NCI-H1436 treated with DMSO at 0.1 percent for 48 hours (cell line): ENCODE measurements at places on chromosomes 13 and 19.

GRCh38 chr13:66407128-66407527 lies 823.0 kb downstream of the PCDH9 start:
- no peak for DNase-seq

DNA sequence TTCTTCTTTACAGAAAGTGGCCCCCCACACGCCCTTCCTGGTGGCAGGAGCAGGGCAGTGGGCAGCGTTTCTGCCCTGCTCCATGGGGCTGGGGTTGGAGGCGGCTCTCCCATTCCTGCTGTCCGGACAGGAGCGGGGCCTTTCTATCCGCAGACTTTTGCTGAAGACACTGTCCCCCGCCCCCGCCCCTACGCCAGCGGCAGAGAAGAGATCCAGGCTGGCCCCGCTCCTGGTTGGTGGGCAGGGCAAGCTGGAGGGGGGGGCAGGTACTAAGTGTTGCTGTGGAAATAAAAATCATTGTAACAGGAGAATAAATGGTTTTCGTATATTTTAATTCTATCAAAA lies 81.7 kb downstream of the ZNF429 start:
- DNase-seq: no peak

DNA sequence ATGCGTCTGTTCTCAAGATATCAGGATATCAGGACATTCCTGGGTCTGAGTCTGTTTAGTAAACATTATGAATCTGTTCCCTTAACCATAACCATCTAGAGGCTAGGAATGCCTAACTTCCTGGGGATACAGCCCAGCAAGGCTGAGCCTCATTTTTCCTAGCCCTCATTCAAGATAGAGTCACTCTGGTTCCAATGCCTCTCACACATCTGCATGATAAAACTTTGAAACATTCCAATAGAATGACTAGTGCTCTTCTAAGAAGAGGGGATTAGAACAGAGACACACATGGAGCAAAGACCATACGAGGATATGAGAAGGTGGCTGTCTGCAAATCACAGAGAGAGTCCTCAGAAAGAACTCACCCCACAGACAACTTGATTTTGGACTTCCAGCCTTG lies 20.6 kb upstream of the CABP5 start:
- DNase-seq: no peak

GRCh38 chr19:18226956-18227780 lies 930 bp upstream of the PDE4C start:
- no peak for DNase-seq

DNA sequence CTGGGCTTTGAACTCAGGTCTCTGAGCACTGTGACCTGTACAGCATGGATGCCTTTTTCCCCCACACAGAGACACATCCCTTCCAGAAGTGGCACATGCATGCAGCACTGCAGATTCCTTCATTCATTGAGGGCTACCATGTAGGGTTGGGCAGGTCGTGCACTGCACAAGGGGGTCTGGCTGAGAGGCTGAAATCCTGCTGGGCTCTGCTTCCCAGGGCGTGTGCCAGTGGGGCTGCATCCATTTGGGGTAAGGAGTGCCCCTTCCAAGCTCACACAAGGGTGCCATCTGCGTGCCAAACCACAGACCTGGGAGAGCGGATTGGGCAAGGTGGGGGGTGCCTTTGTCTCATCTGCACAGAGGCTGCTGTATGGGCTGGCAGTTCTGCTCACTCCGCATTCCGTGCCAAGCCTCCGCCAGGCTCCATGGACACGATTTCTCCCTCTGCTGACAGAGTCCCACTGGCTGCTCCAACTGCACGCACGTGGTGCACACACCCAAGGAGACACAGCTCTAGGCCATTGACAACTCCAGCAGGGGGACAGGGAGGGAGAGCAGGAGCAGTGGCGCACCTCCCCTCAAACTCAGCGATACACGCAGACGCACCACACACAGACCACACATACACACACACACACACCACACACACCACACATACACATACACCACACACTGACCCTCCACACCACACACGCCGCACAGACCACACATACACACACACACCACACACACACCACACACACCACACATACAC lies 4.5 kb upstream of the SHISA7 start:
- DNase-seq: no peak

DNA sequence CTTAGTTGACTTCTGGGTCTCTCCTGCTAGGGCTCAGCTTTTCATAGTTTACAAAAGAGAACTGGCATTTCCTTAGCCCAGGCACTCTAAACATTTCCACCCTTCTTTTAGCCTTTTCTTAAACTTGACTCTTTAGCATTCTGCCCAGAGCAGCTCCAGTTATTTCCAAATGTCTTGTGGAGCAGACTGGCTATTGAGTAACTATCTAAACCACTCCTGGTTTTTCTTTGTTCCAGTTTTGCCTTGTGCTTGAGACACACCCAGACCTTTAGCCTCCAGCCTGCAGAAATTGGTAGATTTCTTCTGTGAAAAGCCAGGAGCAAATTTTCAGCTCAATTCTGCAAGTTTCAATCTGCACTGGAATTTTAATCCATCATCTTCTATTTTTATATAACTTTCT lies 1813.1 kb downstream of the OLFM4 start:
- no peak for DNase-seq

DNA sequence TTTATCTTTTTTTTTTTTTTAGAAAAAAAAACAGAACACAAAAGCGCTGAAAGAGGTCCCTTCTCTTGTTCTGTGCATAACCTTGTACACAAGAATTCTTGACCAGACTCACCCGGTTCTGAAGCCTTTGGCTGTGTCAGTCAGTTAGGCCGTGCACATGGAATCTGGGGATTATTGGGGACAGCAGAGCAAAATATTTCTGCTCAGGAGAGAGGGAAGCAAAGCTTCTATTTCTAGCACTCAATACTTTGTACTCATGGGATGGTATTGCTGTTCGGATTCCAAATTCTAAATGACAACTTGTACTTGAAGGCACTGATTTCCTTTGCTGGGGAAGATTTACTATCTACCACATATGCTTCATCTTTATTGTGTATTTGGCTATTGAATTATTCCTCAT lies 272.7 kb downstream of the NHLRC3 start:
- no peak for DNase-seq

DNA sequence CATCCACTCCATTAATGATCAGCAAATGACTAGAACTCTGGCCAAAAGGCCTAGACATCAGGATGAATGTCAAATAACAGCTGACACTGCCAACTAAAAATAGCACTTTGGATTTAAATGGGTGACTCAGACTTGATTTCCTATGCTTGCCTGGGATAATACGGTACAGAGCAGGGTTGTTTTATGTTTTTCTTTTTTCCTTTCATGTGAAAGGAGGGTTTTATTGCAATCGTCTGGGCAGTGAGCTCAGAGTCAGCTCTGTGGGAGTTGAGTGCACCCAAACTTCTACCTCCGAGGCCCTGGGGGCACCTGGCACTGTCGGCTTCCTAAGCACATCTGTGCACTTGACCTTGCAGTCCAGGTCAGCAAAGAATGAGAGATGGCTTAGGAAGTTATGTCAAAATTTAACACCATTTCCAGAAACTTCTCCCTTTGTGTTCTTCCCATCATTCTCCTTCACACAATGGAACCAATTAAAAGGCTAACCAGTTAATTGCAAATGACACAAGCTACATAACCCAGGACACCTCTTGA lies 134.1 kb downstream of the LACC1 start:
- DNase-seq: no peak

DNA sequence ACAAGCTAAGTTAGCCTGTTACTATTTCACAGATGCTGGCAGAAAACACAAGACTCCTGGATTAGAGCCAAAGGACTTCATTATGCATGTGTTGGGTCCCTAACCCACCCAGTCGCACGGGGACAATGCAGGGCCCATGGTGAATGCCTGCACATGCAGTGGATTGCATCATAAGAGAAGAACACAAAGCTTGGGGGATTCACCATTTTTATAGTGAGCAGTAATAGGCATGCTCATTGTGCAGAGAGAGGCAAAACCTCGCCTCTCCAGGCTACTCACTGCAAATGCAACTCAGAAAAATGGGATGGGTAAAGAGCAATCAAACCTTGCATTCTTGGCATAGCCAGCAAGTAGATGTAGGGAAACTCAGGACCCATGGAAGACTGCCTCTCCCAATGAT lies 115.8 kb downstream of the DIAPH3 start:
- DNase-seq: no peak

DNA sequence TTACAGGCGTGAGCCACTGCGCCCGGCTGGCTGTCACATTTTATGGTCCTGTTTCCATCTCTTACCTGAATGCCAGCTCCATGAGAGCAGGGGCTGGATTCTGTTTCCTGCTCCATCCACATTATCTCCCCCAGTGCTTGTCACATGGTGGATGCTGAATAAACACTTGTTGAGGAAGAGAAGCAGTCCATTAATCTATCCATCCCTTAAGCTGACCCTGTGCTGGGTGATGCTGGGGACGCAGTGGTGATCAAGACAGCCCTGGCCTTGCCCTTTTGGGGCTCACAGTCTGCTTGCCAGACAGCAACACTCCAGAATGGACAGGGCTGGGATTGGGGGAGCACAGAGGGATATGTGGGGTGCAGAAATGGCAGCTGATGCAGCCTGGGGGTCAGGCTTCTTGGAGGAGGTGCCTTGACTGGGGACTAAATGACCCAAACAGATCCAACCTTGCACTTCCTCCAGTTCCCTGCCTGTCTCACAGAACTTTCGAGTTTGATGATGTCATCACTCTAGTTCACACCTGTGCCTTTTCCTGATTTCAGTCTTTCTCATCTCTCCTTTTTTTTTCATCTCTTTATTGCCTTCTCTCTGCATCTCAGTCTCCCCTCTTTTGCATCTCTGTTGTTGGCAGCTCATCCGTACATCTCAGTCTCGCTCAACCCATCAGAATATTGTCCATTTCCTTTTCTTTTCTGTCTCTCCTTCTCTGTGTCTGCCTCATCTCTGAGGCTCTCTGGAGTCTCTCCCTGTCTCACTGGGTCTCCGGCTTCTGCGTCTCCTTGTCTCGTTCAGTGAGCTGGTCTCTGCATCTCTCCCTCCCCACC lies 4.6 kb downstream of the IRF2BP1 start:
- DNase-seq: no peak

GRCh38 chr13:71912524-71912923 lies 45.5 kb upstream of the DACH1 start:
- DNase-seq: no peak

DNA sequence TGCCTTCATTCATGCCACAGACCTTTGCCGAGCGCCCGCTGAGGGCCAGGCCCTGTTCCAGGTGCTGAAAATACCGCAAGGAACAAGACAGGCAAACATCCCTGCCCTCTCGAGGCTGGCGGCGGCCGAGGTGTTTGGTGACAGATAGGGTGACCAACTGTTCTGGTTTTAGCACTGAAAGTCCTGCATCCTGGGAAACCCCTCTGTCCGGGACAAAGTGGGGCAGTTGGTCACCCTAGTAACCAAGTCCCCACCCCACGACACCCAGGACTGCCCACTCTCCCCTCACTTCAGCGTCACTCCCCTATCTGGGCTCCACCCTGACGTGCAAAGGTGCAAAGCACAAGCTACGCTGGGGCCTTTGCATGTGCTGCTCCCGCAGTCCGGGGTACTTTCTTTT lies 17.3 kb downstream of the ZBTB7A start:
- DNase-seq: no peak

GRCh38 chr13:108426893-108427292 lies 157.4 kb downstream of the TNFSF13B start:
- no peak for DNase-seq

DNA sequence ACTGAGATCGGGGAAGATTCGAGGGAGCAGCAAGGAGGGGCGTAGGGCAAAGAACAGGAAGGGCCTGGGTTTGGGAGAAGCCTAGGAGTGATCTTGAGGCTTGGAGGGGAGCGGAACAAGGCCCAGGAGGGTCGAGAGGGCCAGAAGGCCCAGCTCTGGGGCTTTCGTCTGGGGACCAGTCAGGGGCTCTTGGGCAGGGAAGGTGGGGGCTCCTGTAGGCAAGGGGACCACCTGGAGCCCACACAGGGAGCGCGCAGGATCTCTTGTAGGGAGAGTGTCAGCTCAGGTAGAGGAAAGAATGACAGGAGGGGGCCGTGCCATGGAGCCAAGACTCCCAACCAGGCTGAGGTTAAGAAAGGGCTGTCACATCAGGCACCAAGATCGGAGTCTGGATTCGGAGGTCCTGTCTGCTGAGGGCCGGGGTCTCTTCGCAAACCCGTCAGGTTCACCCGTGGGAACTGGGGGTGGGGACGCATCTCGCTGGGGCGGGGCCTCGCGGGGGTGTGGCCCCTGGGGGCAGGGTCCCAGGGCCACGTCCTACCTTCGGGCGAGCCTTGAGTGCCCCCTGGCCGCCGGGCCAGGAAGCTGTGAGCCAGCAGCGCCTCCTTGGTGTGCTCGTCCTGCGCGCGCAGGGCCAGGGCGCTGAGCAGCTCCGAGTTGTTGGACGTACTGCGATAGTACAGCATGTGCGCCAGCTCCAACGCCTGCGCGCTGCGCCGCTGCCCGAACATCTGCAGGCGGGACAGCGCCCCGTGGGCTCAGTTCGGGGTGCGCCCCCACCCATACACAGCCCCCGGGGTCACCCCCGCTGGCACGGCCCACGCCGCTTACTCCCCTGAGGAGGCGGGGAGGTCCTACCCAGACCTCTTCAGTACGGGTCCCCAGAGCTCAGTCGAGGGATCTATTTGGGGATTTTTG lies 8.4 kb downstream of the EMP3 start:
- DNase-seq: peak; percentile 88

DNA sequence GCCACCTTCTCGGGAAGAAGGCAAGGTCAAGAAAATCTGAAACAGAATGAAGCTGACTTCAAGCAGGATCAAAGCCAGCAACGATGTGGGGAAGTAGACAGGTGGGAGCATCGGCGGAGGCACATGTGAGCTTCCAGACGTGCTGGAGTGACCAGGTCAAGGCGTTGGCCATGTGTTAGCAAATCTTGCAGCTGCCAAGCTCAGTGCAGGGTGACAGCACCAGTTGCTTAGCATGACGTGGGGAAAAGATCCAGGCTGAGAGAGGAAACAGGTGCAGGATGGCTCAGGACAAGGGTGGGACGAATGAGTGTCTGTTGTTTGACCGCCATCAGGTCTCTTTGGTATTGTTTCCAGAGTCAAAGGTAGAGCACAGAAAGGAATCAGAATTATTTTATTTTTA lies 92.3 kb downstream of the TNFSF13B start:
- DNase-seq: no peak

DNA sequence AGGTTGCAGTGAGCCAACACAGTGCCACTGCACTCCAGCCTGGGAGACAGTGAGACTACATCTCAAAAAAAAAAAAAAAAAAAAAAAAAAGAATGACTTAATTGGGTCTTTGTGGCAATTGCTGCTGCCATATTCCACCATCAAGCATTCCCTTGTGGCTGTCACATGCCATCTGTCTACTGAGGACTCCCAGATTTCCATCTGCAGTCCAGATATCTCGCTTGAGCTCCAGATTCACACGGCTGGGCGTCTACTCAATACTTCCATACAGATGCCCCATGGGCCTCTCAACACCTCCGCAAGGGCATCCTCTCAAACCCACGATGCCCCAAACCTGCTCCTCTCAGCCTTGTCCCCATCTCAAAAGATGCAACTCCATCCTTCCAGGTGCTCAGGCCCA lies 12.9 kb downstream of the TMEM143 start:
- no peak for DNase-seq

DNA sequence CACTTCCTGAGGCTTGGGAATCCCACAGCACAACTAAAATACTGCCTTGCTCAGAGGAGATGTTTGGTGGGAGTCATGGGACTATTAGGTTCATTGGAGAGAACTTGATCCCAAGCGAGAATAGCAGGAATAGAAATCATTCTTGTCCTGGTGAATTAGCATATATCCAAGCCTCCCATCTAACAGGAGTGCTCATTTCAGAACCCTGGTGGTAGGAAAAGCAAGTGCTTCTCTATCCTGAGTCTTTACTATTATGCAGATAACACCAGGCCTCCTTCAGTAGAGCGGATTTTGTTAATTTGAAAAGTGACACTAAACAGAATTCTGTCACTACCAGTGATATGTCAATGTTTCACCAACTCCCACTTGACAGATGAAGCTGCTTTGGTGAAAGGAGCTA lies 199.5 kb downstream of the ATP8A2 start:
- DNase-seq: no peak

GRCh38 chr19:15037586-15037985 lies 11.7 kb upstream of the CASP14 start:
- no peak for DNase-seq
